Activated CD4-positive, alpha-beta T cell treated with anti-CD3 and anti-CD28 coated beads, Interleukin-2, amount 50 U/mL, for 16 hours (primary cell): ENCODE measurements at places on chromosomes 1 and 21.

- DNase-seq: peak; percentile 24
Measured at GRCh38 chr1:26582053-26582835, 52.7 kb downstream of the RPS6KA1 start.

- no peak for DNase-seq
Measured at GRCh38 chr1:82401116-82401515, 600.4 kb downstream of the ADGRL2 start.

GRCh38 chr1:110291241-110292030 lies 47.7 kb upstream of the RBM15 start:
- DNase-seq: no peak

DNA sequence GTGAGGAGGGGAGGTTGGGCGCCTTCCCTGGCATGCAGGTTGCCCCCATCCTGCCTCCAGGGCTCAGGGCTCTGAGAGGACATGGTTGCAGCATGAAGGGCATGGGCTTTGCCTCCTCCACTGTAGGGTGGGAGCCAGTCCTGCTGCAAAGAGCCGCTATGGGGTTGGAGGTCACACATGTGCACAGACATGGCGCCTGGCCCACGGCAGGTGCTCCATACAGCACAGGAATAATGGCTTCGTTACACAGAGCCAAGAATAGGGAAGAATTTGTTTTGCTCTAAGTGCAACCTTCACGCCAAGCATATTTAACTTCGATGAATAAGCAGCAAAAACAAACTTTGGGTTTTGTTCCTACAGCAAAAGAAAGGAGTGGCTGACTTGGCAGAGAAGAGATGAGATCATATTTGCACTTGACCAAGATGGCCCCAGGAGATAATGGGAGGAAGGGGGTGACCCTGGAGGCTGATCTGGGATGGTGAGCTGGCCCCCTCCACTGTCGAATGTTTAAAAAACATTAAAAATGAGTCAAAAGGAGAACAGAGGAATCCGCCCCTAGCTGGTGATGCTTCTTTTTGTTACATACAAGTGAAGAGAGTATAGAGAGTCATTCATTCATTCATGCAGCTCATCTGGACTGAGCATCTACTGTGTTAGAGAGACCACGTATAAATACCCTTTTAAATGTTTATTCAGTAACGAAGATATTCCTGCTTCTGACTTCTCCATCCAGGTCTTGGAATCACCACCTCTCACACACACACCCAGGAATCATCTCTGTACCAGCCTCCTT lies 12.4 kb upstream of the C2CD2 start:
- DNase-seq: no peak

DNA sequence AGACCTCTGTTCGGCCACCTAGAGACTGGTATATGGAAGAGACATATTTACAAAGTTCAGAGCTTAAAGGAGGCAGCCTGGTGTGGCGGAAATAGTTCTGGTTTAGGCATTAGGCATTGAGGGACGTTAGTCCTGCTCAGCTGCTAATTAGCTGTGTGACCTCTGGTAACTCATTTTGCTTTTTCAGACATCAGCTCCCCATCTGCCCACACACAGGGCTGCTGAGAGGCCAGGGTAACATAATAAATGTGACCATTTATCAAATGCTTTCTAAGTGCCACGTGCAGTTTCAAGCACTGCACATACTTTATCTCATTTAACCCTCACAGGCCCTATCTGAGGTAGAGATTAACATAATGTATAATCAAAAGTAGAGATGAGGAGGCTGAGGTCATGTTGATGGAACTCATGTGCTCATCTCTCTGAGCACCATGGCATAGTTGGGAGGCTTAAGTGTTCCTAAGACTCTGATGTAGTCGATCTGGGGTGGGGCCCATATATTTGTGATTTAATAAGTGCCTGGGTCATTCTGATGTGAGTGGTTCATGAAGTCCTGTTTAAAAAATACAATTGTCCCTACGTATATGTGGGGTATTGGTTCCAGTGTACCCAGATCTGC lies 267.2 kb upstream of the PLXNA2 start:
- DNase-seq: no peak
